Trophoblast cell (in vitro differentiated cells and primary cell): ENCODE measurements at places on chromosomes 16 and 17.

GRCh38 chr16:56606476-56607108 lies 1.8 kb upstream of the MT2A start:
- DNase-seq, result no peak

- peak; percentile 23 for DNase-seq
These were observed 72.1 kb upstream of the TNRC6C start for GRCh38 chr17:77886387-77886728.

DNA sequence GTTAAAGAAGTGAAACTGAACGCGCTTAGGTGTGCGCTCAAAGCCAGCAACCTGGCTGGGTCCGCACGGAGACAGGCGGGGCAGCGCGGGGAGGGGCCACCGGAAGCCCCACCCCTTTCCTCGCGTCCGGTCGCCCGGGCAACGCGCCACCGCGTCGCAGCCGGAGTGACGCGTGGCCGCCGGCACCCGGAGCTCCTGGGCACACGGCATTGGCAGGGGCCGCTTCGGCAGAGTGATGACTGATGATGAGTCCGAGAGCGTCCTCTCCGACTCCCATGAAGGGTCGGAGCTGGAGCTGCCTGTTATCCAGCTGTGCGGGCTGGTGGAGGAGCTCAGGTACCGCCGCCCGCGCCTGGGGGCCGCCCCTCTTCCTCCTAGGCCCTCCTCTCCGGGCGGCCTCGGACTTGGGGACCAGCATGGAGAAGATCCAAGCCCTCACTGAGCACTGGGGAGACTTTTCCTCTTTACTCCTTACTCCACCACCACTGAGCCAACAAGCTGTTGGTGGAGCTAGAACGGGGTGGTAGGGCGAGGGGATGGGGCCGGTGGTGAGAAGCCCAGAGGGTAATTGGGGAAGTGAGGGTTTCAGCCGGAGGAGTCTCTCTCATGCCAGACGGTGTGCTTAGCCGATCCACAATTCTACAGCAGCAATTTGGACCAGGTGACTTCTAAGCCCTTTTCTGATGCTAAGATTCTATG lies 44.9 kb downstream of the PRSS54 start:
- DNase-seq, result peak; percentile 94

GRCh38 chr17:7355053-7355452 lies at the start of gene TMEM95:
Gene TMEM95, plus strand, starts transcription at chr17:7355156. Its CDS starts 49 bp downstream, at chr17:7355205.
- DNase-seq, result no peak

DNA sequence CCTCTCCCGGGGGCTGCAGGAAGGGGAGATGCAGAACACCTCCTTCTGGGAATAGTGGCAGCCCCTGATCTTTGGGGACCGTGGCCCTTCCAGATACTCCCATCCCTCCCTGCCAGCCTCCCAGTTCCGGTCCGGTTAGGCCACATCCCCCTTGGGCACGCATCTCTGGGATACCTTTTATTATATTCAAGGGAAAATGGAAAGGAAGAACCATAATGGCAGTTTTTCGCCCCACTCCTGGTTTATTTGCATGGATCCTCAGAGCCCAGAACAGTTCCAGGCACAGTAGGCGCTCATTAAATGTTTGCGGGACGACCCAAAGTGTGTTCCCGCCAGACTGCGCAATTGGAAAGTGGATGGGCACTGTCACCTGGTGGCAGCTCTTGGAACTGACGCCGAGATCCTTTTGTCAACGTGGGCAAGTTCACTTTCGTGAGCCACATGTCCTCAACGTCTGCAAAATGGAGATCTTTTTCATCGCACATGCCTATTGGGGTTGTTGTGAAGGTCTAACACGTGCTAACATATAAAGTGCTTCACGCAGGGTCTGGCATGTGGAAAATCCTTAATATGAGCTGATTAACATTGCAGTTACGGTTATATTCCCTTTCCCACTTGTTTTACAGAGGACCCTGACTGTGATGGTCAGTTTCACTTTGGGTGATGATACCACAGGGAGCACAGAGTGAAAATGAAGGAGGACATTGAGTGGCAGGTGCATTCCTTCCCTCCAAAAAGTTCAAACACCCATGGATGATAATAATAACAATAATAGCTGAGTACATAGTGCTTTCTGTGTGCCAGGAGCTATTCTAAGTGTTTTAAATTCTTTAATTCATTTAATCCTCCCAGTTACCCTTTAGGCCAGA lies 1.7 kb upstream of the GPRC5B start:
- peak; percentile 95 for DNase-seq

DNA sequence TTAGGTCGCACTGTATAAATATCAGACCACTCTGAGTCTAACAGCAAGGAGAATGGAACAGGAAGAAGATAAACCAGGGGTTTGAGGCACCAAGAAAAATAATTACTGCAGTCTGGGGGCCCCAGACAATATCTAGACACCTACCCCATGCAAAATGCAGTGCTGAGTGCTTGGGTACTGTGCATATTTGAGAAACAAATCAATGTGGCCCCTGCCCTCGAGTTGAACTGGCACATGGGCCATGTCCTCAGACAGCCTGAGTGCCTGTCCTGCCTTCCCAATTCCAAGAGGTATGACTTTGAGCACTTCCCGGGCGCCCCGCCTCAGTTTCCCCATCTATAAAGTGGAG lies 6.2 kb upstream of the CIITA start:
- no peak for DNase-seq

GRCh38 chr16:81473066-81473488 lies 28.5 kb downstream of the CMIP start:
- DNase-seq, result no peak

- no peak for DNase-seq
These were observed 858 bp upstream of the TELO2 start for GRCh38 chr16:1492082-1492922.

DNA sequence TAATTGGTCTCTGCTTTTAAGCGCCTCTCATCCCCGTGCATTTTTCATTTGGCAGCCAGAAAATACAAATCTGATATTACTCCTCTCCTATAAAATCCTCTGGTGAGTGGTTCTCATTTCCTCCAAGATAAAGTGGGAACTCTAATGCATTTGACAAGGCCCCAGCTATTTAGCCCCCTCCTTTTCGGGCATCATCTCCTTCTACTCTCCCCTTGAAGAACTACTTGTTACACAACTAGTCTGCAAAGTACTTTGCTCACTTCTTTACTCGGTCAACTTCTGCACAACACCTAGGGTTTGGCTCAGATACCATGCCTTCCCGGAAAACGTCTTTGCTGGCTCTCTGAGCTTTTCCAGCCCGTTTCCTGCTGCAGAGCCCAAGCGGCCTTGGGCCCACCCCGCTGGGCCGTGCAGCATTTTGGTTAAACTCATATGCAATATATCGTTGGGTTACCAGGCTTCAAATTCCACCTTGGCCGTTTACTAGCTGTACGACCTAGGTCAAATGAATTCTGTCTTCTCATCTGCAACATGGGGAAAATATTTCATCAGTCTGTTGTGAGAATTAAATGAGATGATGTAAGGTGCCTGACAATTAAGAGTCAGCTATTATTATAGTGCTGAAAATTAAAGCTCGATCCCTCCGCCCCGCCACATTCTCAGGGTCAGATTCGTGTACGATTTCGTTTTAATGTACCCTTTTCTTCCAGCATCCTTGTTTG lies 883 bp upstream of the TAF15 start:
- no peak for DNase-seq

DNA sequence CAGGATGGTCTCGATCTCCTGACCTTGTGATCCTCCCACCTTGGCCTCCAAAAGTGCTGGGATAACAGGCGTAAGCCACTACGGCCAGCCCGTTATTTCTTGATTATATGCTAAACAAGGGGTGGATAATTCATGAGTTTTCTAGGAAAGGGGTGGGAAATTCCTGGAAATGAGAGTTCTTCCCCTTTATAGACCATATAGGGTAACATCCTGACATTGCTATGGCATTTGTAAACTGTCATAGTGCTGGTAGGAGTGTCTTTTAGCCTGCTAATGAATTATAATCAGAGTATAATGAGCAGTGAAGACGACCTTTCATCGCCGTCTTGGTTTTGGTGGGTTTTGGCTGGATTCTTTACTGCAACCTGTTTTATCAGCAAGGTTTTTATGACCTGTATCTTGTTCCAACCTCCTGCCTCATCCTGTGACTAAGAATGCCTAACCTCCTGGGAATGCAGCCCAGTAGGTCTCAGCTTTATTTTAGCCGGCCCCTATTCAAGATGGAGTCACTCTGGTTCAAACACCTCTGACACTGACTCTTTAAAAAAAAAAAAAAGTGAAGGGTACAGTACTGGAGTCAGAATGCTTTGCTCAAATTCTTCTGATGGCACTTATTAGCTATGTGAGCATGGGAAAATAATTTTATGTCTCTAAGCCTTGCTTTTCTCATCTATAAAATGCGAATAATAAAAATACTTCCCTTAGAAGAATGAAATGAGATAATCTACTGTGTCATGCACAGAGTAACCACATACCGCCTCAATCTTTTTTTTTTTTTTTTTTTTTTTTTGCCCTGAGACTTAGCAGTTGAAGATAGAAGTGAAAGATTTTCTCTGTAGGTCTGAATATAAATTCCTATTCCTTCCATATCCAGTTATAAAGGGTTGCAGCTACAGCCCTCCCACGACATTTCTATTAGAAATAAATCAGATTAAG lies 5.1 kb upstream of the CALCOCO2 start:
- peak; percentile 30 for DNase-seq

- DNase-seq, result peak; percentile 14
These were observed 237.2 kb downstream of the MRTFB start for GRCh38 chr16:14308368-14308723.

DNA sequence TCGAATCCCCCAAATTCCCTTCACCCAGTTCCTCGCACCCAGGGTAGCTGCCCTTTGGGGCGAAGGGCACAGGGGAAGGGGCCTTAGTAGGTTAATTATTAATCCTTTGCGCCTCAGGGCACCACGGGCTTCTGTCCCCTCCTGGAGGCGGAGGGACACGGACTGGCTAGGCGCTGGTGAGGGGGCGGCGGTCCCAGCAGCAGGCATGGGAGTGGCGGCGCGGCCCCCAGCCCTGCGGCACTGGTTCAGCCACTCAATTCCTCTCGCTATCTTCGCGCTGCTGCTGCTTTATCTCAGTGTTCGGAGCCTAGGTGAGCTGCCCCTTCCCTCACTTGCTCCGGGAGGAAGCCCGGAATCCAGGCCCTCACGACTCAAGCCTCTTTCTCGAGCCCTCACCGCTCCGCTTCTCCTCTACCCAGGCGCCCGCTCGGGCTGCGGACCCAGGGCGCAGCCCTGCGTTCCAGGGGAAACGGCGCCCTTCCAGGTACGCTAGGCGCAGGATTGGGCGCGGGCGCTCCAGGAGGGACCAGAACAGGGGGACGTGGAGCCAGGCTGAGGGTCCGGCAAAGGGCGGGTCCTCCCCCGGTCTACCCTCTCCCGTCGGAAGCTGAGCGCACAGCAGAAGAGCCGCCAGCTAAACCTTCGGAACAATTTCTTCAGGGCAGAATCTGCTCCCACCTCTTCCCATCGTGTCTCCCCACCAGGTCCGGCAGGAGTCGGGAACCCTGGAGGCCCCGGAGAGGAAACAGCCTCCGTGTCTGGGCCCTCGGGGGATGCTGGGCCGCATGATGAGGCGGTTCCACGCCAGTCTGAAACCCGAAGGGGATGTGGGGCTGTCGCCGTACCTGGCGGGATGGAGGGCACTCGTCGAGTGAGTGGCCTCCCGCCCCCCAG lies at the start of gene GLTPD2:
TSS of gene GLTPD2 (plus strand) at position 158 of the 894 bp plus-strand sequence. CDS start at position 206, 48 bp downstream.
- DNase-seq, result no peak

GRCh38 chr16:57725554-57725953 lies 10.0 kb upstream of the KATNB1 start:
- no peak for DNase-seq

- peak; percentile 38 for DNase-seq
These were observed 10.3 kb upstream of the TVP23A start for GRCh38 chr16:10828851-10829366.

- no peak for DNase-seq
These were observed 564.0 kb downstream of the MAF start for GRCh38 chr16:79036541-79036940.

GRCh38 chr17:80328634-80329380 lies 68.2 kb downstream of the RNF213 start:
- no peak for DNase-seq

DNA sequence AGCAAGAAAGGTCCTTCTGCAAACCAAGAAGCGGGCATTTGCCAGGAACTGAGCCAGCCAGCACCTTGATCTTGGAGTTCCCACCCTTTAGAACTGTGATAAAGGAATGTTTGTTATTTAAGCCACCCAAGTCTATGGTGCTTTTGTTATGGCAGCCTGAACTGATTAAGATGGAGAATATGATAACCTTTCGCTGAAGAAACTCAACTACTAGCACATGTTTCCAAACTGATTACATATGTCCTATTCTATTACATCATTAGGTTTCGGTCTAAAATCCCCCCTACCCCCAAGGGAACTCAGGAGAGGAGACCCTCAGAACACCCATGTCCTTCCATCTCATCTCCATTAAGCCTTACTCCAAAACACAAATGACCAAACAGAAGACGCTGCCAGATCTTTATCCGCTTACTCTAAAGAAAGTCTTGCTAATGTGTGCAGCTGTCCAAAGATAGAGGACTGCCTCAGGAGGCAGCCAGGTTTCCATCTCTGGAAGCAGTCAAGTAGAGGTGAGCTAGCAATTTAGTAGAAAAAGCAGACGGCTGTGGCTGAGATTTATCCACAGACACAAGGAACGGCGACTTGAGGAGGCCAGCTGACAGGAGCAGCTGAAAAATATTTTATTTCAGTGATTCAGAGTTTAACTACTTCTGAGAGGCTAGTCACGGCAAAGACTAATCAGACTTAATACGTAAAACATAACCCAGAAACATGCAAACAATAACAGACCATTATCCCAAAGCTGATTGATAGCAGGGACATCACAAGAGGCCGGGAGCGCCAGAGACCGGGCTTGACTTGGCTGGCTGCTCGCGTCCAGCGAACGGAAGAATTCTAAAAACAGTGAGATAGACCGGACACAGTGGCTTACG lies 611.4 kb upstream of the CDH5 start:
- DNase-seq, result no peak

- DNase-seq, result peak; percentile 83
These were observed 4.8 kb downstream of the MT1A start for GRCh38 chr16:56643080-56643778.

- no peak for DNase-seq
These were observed 29.7 kb downstream of the GSE1 start for GRCh38 chr16:85642762-85643358.

GRCh38 chr17:78416791-78417530 lies 38.5 kb downstream of the PGS1 start:
- no peak for DNase-seq

DNA sequence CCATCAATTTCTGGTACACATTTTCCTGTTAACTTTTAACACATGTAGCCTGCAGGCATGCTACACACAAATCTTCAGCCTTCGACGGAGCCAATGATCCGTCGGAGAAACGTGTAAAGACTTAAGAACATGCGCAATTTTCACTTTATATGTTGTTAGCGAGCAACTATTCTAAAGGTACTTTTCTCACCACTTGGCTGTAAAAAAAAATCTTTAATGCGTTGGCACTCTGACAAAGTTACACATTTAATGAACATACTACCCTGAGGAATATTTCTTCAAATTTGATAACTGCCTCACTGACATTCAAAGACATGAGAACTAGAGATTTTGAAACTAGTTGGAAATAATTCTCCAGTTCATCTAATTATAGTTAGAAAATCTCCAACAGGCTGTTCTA lies 507.5 kb upstream of the SALL1 start:
- no peak for DNase-seq

- peak; percentile 69 for DNase-seq
These were observed 37.7 kb upstream of the IRF8 start for GRCh38 chr16:85861095-85861825.
